Activated CD8-positive, alpha-beta T cell treated with anti-CD3 and anti-CD28 coated beads for 36 hours (primary cell): ENCODE measurements at places on chromosomes 13 and 19. TPM values are rescaled to one million over a fixed set of nuclear protein-coding genes. Genes with fewer than 3 reads are reported as not detected.

The COL4A2 gene
- not detected for total RNA-seq

The HIPK4 gene
- not detected for total RNA-seq

The C19orf33 gene
- total RNA-seq: not detected

The NUP58 gene
- 140 TPM for total RNA-seq

GRCh38 chr19:1284293-1284978, 1.2 kb upstream of the EFNA2 start:
- peaks cover 10% of the 10 kb centered on the region for H3K36me3 ChIP-seq
- H3K27me3 ChIP-seq: peaks cover 25% of the 10 kb centered on the region
- H3K4me1 ChIP-seq: peaks cover 5% of the 10 kb centered on the region
- no peak overlapping the region for H3K4me3 ChIP-seq

DNA sequence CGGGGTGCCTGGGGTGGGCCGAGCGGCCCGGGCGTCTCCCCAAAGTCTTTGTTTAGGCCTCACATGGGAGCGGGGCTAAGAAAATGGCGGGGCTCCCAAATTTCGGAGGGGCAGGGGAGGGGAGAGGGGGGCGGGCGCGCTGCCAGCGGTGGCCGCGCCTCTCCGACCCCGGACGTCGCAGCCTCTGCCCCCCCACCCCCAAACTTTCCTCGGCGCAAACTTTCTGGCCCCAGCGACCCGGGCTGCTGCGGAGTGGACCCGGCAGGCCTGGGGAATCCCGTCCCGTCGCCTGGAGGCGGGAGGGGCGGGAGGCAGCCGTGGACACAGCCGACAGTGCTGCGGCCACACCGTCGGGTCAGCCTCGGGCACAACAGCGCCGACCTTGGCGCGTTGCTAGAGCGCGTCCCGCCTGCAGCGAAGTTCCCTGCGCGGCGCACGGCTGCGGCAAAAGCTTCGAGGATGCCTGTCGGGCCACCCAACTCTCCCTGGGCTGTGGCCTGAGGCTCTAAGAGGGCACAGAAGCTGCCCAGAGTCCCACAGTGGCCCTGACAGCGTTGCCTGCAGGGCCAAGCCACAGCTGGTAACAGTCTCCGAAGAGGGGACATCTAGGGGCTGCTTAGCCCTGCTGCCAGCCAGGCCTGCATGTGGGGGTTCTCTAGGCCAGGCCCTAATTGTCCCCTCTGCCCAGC, 1.3 kb downstream of the NFIX start:
- H3K27ac ChIP-seq: no peak overlapping the region
- no peaks in the 10 kb centered on the region for H3K36me3 ChIP-seq
- peak overlapping the region; percentile 74 for H3K4me3 ChIP-seq
- peaks cover 8% of the 10 kb centered on the region for H3K27me3 ChIP-seq
- DNase-seq: no peak

GRCh38 chr13:95652821-95653220, 8.3 kb upstream of the DZIP1 start:
- H3K27ac ChIP-seq: no peak overlapping the region
- no peak for DNase-seq
- no peaks in the 10 kb centered on the region for H3K36me3 ChIP-seq
- no peak overlapping the region for H3K4me3 ChIP-seq

DNA sequence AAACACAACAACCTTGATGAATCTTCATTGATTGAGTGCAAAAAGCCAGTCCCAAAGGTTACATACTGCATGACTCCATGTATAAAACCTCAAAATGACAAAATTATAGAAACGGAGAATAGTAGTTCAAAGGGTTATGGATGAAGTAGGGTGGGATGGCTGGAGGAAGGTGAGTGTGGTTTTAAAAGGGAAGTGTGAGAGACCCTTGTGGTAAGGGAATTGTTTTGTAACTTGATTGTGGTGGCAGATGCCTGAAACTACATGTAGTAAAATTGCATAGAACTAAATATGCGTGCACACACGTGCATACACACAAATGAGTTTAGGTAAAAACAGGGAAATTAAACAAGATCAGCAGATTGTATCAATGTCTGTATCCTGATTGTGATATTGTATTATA, 340.7 kb downstream of the MTUS2 start:
- no peaks in the 10 kb centered on the region for H3K4me1 ChIP-seq
- peaks cover 2% of the 10 kb centered on the region for H3K27me3 ChIP-seq
- H3K4me3 ChIP-seq: no peak overlapping the region
- no peaks in the 10 kb centered on the region for H3K36me3 ChIP-seq
- no peak for DNase-seq
- H3K27ac ChIP-seq: no peak overlapping the region

DNA sequence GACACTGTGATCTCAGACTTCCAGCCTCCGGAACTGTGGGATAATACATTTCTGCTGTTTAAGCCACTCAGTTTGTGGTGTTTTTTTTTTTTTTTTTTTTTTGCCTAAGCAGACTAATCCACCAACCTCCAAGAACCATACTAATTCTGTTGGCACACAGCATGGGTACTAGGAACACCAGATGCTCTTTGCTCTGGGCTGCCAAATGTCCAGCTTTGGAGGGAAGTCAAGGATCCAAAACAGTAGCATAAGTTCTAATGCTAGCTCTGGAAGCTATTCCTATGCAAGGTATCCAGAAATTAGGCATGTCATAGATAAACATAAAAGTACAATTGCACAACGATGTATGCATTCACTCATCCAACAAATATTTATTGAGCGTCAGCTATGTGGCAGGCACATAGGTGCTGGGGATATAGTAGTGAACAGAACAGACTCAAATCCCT, 64.5 kb upstream of the WDFY2 start:
- H3K27ac ChIP-seq: no peak overlapping the region
- DNase-seq: no peak
- no peak overlapping the region for H3K4me3 ChIP-seq
- H3K4me1 ChIP-seq: peaks cover 19% of the 10 kb centered on the region

DNA sequence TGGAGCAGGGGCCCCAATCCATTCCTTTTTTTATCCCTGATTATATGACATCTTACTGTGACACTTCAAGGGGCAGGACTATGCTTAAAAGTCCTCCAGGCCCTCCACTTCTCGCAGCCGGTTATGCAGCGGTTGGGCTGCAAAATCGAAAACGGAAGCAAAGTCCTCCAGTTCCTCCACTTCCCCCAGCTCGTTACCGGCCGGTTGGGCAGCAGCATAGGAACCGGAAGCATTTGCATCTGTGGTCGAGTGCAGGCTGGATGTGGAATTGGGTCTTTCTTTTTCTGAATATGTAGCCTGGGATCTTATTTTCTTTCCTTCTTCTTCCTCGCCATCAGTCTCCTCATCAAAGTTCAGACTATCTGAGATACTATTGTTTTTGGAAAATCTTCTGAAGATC, 46.1 kb downstream of the OXGR1 start:
- no peaks in the 10 kb centered on the region for H3K36me3 ChIP-seq
- H3K4me1 ChIP-seq: no peaks in the 10 kb centered on the region
- H3K4me3 ChIP-seq: no peak overlapping the region
- H3K27ac ChIP-seq: no peak overlapping the region
- peaks cover 3% of the 10 kb centered on the region for H3K27me3 ChIP-seq

DNA sequence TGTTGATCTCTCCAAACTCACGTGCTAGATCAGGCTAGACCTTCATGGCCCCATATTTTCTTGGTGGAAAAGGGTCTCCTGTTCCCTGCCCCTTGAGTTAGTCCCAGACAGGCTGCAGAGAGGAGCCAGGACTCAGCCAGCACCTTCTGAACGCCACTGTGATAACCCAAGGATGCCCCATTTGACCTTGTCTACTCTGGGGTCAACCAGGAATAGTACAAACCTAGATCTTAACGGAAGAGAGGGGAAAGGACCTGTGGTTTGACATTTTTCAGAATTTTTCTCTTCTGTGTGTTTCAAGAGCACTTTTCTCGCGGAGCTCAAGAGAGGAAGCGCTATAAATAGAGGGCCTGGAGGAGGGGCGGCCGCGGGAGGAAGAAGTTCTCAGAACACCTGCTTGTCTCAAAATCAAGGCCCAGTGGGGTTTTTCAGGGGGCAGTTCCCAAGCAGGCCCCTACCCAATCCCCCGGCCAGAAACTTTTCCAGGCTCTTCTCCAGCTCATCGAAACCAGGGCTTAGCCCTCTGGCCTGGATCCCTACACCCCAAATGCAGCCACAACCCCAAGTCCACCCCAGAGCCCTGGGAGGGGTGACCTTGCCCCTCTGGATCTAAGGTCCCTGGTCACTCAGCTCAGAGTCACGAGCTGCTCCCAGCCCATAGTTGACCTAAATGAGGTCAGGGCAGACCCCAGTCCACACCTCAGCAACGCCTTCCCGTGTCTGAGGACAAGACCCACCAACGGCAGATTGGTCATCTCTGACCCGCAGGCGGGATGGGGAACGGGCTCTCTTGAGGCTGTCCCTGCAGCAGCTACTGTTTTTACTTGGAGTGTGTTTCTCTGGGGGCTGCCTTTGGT, 75.6 kb upstream of the TM9SF2 start:
- peaks cover 14% of the 10 kb centered on the region for H3K36me3 ChIP-seq
- peak; percentile 88 for DNase-seq
- peaks cover 72% of the 10 kb centered on the region for H3K4me1 ChIP-seq
- peak overlapping the region; percentile 94 for H3K27ac ChIP-seq

DNA sequence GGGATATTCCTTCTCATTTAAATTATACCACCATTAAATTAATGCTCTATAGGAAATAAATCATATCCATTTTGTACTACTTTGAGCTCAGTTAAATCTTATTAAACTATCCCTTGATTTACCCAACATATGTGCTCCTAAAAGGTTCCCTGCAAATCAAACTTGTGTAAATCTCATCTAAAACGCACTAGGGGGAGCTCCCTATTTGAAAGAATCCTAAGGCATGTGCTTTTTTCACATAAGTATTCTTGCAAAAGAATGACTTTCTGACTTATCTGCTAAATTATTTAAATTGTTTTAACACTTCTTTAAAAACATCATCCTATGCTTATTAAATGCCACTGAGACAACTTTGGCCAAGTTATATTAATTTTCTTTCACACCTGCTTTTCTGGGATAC, 7.9 kb downstream of the INTS6 start:
- peaks cover 16% of the 10 kb centered on the region for H3K4me1 ChIP-seq
- no peaks in the 10 kb centered on the region for H3K27me3 ChIP-seq
- peaks cover 30% of the 10 kb centered on the region for H3K36me3 ChIP-seq
- no peak overlapping the region for H3K4me3 ChIP-seq
- H3K27ac ChIP-seq: no peak overlapping the region

- H3K4me1 ChIP-seq: peaks cover 4% of the 10 kb centered on the region
- no peaks in the 10 kb centered on the region for H3K36me3 ChIP-seq
- H3K4me3 ChIP-seq: no peak within 1 kb of the TSS
- H3K27me3 ChIP-seq: peaks cover 29% of the 10 kb centered on the region
- DNase-seq: no peak
- no peak within 1 kb of the TSS for H3K27ac ChIP-seq
Measured at GRCh38 chr13:23433171-23434153, at the start of gene SACS. Gene SACS, minus strand, starts transcription at chr13:23433702. Its CDS starts 22,463 bp downstream, at chr13:23411239.

DNA sequence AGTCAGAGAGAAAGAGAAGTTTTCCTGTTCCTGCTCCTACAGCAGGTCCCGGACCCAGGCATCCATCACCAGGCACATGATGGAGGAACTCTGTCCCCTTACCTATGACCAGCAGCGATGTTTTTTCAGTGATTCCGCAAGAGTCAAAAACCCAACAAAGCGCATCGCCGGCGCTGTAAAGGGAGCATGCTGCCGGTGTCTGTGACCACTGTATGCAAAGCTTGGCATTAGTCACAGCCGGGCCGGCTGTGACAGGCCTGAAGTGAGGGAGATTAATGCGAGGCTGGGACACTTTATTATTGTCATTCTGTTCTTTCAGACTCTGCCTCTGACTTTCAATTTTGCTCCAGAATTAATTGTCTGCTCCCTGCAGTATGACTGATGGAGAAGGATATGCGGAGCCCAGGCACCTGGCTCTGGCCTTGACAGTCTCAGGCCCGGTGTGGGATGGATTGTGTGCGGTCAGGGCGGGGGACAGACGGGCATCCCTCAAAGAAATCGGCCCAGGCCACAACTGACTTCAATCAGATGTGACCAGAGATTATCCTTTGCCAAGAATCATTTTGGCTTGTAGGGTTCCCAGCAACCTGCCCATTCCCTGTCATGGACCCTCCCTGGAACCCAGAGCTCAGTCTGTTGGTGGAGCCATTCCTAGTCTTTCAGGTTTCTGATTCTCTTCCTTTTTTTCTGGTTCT, 462.0 kb upstream of the ZNF507 start:
- no peak overlapping the region for H3K27ac ChIP-seq
- no peak overlapping the region for H3K4me3 ChIP-seq
- no peaks in the 10 kb centered on the region for H3K36me3 ChIP-seq
- H3K4me1 ChIP-seq: no peaks in the 10 kb centered on the region
- no peaks in the 10 kb centered on the region for H3K27me3 ChIP-seq

DNA sequence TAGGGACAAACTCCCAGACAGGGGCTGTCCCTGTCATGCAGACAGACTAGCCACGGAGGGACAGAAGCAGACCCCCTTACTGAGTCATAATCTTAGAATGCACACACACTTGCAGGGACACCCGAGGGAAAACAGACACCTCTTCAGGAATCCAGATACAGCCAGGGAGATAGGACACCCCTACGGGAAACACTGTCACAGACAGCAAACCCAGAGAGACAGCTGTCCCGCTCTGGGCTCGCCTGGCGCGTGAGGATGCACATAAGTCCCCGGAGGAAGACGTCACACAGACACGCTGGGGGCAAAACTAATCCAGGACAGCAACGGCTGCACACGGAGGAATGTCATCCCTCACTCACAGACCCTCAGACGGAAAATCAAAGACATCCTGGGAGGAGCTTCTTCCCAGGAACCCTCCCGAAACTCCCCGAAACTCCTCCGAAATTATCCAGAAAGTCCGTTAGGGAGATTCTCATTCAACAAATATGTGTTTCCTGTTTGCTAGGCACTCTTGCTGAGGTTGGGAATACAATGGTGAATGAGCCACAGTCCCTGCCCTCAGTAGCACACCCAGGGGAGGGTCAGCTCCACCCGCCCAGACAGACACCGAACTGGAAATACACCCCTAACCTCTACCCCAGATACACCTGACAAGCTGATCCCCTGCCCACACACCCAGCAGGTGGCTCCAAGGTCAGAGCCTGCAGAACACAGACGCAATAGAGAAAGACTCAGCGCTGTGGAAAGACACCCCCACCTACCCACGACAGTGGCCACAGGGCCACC, 15.2 kb upstream of the TOMM40 start:
- H3K4me1 ChIP-seq: peaks cover 10% of the 10 kb centered on the region
- H3K36me3 ChIP-seq: no peaks in the 10 kb centered on the region
- no peak for DNase-seq
- H3K4me3 ChIP-seq: no peak overlapping the region
- H3K27me3 ChIP-seq: no peaks in the 10 kb centered on the region

GRCh38 chr13:110001670-110002275, 215.4 kb upstream of the IRS2 start:
- no peak overlapping the region for H3K4me3 ChIP-seq
- H3K36me3 ChIP-seq: no peaks in the 10 kb centered on the region
- H3K27ac ChIP-seq: no peak overlapping the region
- no peaks in the 10 kb centered on the region for H3K4me1 ChIP-seq
- DNase-seq: no peak

DNA sequence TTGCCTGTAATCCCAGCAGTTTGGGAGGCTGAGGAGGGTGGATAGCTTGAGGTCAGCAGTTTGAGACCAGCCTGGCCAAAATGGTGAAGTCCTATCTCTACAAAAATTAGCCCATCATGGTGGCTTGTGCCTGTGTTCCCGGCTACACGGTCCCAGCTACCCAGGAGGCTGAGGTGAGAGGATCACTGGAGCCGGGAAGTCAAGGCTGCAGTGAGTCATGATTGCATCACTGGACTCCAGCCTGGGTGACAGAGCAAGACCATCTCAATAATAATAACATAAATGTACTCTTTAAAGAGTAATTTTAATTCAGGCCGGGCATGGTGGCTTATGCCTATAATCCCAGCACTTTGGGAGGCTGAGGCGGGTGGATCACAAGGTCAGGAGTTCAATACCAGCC, 38.7 kb downstream of the SKA3 start:
- H3K4me3 ChIP-seq: no peak overlapping the region
- no peak overlapping the region for H3K27ac ChIP-seq
- H3K27me3 ChIP-seq: peaks cover 9% of the 10 kb centered on the region
- no peak for DNase-seq
- H3K4me1 ChIP-seq: peaks cover 7% of the 10 kb centered on the region
- H3K36me3 ChIP-seq: peaks cover 15% of the 10 kb centered on the region
